AG09309 (cell line): ENCODE measurements at places on chromosomes 6 and 20.

GRCh38 chr6:125082908-125083683, 70.5 kb upstream of the TPD52L1 start:
- DNase-seq: no peak

GRCh38 chr20:34922654-34923381, 32.8 kb downstream of the GSS start:
- peak; percentile 64 for DNase-seq

DNA sequence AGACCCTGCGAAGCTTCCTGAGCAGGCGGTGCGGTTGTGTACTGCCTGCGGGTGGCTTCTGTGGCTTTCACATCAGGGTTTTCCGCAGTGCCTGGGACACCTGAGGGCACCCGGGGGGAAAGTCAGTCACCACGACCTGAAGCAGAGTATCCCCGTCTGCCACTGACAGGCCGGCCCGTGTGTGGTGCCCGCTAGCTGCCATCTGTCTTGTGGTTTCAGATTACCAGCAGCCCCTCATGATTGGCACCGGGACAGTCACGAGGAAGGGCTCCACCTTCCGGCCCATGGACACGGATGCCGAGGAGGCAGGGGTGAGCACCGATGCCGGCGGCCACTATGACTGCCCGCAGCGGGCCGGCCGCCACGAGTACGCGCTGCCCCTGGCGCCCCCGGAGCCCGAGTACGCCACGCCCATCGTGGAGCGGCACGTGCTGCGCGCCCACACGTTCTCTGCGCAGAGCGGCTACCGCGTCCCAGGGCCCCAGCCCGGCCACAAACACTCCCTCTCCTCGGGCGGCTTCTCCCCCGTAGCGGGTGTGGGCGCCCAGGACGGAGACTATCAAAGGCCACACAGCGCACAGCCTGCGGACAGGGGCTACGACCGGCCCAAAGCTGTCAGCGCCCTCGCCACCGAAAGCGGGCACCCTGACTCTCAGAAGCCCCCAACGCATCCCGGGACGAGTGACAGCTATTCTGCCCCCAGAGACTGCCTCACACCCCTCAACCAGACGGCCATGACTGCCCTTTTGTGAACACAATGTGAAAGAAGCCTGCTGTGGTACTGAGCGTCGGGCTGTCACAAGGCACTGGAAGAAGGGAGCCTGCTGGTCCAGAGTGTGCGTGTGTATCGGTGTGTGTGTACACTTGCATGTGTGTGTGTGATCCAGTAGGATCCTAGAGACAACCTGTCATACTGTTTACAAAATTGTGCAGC, 54.4 kb downstream of the GOPC start:
- no peak for DNase-seq

- DNase-seq: no peak
Observed at GRCh38 chr6:2812695-2813094, 29.0 kb downstream of the SERPINB1 start.

- DNase-seq: no peak
Observed at GRCh38 chr20:51153867-51154707, 131.2 kb upstream of the KCNG1 start.

DNA sequence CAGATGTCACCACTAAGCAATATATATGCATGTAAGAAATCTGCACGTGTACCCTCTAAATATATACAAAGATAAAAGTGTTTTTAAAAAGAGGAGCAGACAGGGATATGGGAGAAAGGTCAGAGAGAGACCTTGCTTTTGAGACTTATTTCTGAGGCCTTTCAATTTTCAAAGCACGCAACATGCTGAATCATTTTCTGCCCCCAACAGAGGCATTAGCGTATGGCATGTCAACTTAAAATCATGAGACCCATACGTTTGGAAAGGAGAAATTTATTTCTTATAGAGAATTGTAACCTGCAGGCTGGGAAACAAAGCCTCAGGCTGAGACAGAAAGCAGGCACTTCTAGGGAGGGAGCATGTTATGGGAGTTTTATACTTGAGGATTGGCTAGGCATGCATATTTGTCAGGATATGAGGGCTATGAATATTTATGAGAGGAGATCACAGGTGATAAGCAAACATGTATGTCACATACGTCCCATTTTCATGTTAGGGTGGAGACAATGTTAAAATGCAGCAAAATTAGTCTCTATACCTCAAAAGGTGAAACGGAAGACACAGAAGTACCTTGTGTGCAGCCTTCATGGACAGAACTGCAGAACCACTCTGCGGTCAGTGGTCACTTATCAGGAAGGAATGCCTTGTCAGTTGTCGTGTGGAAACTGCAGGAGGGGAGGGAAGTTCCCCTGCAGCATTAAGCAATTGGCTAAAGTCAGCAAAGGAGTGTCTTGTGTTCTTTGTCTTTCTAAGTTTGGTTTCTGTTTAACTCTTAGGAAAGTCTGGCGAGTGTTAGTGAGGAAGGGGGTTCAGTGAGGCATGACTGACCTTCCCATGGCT, 6.3 kb upstream of the GABRR2 start:
- DNase-seq: no peak

DNA sequence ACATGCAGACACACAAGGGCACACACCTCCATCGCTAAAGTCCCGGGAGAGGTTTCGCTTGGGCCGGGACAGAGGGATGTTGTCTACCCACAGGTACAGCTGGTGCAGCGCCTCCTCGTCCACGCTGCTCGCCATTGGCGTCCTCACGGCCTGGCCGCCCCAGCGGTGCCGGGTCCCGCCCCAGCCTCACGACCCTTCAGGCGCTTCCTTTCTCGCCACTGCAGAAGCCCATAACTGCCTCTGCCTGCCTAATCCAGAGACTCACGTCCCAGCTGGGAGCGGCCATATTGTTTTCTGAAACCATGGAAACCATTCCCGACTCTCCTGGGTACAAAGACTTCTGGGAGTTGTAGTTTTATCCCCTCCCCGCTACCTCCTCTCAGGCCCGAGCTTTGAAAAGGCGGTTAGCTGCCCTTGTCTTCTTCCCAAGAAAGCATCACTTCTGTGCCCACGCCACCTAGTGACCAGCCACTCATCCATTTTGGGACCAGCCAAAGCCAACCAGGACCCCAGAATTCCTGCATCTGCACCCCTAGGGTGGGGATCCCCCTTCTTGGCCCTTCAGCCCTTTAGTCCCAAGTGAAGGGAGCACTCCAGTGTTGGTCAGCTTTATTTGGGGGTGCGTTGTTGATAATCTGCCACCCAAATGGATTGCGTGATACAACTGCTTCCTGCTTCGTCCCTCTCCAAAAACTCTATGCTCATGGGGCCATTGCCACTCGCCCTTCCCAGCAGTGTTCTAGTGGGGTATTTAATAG, at the start of gene SPEF1:
Gene SPEF1 (minus strand): TSS at position 296 of the 758 bp plus-strand sequence. CDS start 161 bp downstream, at position 135.
- DNase-seq: peak; percentile 77

DNA sequence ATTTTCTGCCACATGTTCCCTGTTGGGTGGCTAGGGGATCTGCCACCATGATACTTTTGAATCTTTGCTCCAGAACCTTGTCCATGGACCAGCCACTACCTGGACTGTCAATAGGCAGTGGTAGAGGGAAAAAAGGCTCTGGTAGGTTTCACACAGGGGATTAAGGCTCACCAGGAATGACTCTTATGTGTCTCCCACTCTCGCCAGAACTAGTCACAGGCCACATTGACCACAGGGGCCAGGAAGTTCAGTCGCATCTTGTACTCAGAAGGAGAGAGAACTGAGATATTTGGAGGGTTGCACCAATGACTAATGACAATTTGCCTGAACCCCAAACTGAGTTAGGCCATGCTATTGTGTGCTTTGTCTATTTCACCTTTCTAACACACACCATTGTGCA, 23.6 kb upstream of the APCDD1L start:
- DNase-seq: no peak

DNA sequence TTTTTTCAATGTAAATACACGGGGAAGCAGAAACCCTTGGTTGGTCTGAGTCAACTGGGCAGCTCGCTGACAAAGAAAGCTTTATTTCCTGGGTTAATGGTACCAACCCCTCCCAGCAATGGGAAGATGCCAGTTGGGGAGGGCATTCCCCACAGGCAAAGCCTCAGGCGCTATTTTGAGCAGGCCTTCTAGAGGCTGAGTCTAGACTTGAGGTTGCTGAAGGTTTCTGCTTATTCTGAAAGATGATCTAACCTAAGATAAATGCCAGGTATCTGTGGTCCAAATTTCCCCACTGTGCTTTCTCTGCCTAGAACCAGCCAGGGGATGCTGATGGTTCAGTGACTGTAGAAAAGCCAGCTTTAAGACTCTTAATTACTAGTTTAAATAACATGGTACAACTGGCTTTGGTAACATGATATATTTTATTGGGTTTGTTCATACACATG, 172.5 kb upstream of the JARID2 start:
- DNase-seq: no peak

- DNase-seq: no peak
Observed at GRCh38 chr6:100627911-100628758, 163.4 kb upstream of the SIM1 start.

DNA sequence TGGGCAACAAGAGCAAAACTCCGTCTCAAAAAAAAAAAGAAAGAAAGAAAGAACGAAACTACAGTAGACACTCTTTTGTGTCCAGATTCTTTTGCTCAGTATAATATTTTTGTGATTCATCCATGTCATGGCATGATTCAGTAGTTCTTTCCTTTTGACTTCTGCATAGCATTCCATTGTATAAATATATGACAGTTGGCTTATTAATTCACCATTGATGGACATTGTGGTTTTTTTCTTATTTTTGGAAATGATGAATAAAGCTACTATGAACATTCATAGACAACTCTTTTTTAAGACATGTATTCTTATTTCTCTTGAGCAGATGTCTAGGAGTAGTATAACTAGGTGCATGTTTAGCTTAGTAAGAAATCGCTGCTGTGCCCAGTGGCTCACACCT, 10.3 kb upstream of the IER3 start:
- DNase-seq: no peak

DNA sequence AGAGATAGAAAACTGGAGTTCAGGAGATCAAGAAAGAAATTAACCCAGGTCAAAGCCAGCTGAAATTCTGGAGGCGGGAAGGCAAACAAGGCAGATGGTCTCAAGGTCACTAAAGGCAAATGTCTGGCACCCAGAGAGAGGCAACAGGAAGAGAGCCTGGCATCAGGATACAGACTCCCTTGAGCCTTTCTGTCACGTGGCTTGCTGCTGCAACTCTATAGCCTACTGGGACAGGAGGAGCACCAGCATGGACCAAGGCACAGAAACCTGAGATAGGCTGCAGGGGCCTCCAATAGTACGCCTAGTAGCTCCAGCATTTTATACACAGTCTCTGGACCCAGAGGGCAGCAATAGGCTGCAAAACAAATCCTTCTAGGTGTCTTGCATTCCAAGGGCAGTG, 75.1 kb downstream of the SEL1L2 start:
- DNase-seq: no peak

DNA sequence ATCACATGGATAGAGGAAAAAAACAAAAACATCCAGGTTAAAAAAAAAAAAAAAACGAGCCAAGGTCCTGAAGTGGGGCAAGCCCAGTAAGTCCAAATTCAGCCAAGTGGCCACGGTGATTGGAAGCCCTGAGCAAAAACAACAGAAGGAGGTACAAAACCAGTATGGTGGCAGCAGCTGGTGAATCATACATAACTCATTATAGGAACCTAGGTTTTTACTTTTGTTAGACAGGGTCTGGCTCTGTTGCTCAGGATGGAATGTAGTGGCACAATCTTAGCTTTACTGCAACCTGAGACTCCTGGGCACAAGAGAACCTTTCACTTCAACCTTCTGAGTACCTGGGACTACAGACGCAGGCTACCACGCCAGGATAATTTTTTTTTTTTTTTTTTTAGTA, 22.7 kb upstream of the MYB start:
- no peak for DNase-seq

GRCh38 chr6:163877877-163878639, 463.5 kb downstream of the QKI start:
- DNase-seq: no peak

- DNase-seq: peak; percentile 46
Observed at GRCh38 chr6:53492860-53493634, 51.9 kb downstream of the GCLC start.

- DNase-seq: no peak
Observed at GRCh38 chr6:11878735-11879134, 100.1 kb upstream of the ADTRP start.

- peak; percentile 38 for DNase-seq
Observed at GRCh38 chr6:152146385-152146784, 338.9 kb downstream of the ESR1 start.

DNA sequence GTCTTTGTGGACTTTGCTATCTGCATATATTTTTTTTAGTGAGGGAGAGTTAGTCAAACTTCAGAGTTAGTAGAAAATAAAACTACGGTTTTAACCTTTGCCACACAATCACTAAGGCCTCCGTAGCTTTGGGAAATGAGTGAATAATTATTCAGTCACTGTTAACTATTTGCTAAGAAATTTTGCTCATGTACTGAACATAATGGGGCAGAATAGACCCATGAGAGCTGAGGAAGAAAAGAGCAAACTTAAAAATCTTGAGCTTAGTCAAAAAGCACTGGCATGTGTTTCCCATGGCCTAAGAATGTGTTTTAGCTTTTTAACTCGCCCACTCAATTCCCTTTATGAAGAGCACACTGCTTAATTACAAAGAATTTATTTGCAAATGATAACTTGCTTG, 60.4 kb upstream of the SUPT3H start:
- no peak for DNase-seq

DNA sequence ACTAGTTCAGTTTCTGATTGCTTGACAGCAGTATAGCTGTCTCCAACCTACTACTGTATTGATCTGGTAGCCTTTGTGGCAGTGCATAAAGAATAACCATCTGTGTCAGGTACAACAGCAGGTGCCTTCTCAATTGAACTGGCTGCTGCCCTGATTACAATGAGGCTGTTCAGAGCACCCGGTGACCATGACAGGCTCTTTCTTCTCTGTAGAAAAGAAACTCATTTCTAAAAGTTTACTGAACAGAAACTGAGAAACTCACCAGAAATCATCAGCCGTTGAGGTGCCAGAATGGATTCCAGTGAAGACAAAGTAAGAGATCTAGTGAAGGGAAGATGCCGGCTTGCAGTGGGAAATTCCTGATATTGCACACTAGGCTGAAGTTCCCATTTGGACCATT, 954.4 kb downstream of the PHF3 start:
- DNase-seq: no peak

DNA sequence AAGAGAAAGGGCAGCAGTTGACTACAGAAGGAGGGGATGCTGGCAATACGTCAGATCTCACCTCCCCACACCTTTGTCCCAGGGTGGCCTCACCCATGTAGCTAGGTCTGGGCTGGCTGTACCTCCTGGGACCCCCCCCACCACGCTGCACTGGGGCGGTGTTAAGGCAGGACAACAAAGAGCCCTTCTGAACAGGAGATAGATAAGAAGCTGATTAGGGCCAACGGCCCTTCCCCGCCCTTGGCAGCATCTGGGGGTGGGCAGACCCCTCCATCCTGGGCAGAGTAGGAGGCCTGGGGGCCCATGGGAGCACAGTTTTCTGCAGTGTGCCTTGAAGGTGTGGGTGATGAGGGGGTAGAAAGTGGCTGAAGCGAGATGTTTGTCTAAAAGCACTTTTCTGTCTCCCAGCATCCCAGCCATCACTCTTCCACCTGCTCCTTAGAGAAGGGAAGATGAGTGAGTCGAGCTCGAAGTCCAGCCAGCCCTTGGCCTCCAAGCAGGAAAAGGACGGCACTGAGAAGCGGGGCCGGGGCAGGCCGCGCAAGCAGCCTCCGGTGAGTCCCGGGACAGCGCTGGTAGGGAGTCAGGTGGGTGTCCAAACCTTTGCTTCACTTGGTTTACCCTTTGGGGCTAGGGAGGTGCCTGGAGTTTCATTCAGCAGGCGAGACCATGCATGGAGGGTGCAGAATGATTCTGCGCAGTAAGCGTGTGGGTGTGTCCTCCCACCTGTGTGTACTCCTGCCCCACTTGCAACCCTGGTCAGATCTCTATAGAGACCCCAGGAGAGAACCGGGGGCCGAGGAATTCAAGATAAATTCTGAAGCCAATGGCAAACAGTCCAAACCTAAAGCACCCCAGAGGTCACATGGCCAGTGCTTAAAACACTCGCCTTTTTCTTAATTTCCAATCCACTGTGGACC, 3.9 kb downstream of the HMGA1 start:
- DNase-seq: no peak
